Neuronal stem cell (in vitro differentiated cells): ENCODE measurements at places on chromosomes 7 and 10.

GRCh38 chr7:44057181-44057848 is 8.1 kb downstream of the PGAM2 start:
- no peak for DNase-seq

- DNase-seq = no peak
Measured at GRCh38 chr7:2785071-2785500, 59.0 kb downstream of the GNA12 start.

DNA sequence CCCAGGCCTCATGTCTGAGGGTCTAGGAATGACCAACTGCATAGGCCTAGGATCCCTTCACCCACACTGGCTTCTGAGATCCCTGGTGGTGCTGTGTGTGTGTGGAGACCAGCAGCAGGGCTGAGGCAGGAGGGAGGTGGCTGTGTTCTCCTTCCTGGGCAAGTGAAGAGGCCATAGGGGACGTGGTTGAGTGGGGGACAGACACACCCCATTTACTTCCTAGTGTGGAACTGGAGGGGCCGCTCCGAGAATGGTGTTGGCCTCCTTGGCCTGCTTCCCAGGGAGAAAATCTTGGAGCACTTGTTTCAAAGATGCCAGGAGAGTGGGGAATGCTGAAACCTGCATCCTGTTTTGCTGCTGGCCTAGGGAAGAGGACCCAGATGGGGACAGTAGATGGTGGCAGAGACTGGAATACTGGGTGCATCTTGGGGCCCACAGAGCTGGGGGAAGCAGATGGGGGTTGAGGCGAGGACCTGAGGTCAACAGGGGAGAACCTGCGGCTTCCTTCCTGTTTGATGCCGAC is 19.1 kb downstream of the UBTD1 start:
- no peak for DNase-seq

DNA sequence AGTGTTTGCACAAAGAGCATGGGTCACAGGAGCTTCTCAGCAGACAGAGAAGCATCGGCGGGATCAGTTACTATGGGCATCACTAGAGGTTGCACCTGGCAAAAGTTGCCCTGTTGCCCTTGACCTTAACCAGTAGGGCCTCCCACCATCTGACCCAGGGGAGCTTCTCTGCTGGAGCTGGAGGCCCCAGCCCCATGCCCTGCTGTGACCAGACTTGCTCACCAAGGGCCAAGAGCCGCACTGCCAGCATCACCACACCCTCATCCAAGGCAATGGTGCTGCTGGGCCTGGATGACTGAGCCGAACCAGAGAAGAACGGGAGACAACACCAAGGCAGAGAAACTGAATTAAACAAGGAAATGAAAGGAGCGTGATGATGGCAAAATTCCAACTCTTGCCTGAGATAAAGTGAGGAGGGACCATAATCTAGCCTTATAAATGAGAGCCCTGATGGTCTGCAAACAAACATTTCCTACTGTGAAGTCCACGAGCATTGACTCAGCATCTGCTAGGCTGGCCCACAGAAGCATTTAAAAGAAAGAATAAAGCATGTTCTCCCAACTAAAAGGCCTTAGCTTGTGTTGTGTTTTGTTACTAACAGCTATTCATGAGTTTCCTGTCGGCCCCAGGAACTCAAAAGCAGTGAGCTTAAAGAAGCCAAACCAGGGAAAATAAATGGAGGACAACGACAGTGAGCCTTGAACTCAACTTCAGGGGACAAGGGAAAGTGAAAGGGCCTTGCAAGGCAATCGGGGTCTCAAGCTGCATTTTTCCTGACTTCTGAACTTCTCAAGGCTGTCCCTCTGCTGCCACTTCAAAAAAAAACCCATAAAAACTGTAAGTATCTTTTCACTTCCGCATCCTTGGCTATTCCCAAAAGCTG is 60.4 kb downstream of the AFAP1L2 start:
- no peak for DNase-seq

DNA sequence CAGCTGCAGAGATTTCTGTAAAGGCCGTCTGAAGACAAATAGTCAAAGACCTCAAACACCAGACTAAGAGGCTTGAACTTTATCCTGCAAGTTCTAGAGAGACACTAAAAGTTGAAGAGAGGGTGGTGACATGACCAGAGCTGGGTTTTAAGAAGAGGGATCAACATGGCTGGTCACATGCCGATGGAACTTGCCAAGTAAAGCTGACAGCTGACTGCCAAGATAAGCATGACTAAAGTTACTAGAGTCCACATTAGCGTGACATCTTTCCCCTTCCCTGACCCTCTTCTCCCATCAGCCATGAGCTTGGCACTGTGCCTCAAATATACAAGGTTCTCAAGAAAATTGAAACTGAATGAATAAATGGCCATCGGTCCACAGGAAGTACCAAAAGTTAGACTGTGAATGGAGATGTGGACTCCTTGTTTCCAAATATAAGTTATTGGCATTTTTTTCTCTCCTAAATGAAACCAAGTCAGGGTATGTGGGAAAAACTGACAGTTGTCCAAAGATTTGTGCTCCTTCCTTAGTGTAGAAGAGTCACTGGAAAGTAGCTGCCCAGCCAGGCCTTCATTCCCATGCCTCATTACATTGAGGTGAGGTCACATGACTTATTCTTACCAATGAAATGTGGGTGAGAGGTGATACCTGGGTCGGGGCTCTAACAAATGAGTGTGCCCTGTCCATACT is 24.5 kb downstream of the XPNPEP1 start:
- no peak for DNase-seq

DNA sequence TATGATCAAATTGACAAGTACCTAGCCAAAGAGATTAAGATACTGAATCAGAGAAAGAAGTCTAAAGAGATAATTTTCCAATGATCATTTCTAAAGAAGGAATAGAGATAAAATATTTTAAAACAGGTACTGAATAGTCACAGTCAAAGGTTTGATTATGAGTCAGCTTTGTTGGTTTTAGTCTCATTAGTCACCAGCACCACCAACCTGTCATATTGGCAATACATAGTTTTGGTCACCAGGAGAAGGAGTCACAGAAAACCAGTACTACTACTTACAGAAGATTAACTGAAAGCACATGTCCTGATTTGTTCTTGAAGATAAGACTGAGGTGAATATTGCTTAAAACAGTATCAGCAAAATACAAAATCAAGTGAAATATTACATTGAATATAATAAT is 34.6 kb downstream of the ZEB1 start:
- DNase-seq = no peak

DNA sequence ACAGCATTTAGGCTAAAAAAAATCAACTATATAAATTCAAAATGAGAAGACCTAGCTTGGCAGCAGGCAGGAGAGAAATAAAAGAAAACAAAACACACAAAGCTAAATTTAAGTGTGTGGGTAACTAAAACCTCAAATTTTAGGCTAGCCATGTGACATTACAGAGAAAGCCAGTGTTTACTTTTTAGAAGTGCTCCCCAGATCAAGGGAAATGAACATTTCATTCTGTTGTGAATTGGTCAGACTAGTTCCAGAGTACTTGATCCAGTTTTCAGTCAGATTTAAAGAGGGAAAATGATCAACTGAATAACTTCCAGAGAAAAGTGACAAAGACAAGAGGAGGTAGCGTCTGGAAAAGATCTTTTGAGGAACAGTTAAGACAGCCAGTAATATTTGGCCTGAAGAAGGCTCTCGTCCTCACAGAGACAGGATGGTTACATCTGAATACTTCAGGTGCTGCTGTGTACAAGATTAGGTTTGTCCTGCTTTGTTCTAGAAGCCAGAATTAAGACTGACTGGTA is 563.4 kb downstream of the KCNMA1 start:
- no peak for DNase-seq

GRCh38 chr7:99601656-99602310 is 3.7 kb downstream of the TMEM225B start:
- no peak for DNase-seq

DNA sequence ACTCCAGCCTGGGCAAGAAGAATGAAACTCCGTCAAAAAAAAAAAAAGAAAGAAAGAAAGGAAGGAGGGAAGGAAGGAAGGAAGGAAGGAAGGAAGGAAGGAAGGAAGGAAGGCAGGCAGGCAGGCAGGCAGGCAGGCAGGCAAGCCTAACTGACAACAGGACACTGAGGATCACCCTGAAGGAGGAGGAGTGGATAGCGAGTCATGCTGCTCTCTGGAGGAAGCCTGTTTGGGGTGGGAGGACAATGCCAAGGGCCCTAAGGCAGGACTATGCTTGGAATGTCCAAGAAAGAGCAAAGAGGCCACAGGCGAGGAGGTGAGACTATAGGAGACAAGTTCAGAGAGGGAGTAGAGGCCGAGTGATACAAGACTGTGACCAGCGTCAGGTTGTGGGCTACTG is 107.0 kb upstream of the PARD3 start:
- DNase-seq = no peak

- DNase-seq = no peak
Measured at GRCh38 chr10:35216303-35216905, 89.8 kb downstream of the CREM start.

GRCh38 chr7:6248581-6248980 is 23.8 kb downstream of the CYTH3 start:
- DNase-seq = no peak

DNA sequence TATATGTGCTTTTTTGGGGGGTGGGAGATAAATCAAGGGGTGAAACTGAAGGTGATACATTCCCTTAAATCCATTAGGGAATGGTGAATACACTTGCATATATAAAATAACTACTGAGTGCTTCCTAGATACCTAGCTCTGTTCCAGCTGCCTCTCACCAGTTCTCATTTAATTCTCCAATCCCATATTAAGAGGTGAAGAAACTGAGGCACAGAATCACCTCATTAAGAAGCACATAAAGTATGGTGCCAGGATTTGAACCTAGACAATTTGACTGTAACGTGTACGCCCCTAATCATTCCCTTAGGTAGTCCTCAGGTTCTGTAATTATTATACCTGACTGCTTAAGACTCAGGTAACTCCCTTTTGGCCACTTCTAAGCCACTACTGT is 1.5 kb upstream of the SFR1 start:
- no peak for DNase-seq

- DNase-seq = no peak
Measured at GRCh38 chr7:140454657-140455015, 24.7 kb downstream of the MKRN1 start.

DNA sequence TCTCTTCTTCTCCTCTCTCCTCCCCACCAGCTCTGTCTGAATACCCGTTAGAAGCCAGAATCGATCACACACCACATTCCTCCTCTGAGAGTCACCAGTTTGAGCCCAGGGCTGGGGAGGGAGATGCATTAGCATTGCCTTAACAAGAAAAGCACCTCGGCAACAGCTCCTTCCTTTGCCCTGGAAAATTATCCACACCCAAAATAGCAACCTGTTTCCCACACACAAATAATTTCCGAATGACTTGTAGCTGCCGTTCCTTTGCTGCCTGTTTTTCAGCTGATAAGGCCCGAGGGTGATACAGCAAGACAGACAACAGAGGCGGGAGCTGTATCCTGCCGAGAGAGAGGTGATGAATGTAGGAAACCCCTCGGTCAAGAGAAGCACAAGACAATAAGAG is 91.3 kb downstream of the CPXM2 start:
- no peak for DNase-seq

DNA sequence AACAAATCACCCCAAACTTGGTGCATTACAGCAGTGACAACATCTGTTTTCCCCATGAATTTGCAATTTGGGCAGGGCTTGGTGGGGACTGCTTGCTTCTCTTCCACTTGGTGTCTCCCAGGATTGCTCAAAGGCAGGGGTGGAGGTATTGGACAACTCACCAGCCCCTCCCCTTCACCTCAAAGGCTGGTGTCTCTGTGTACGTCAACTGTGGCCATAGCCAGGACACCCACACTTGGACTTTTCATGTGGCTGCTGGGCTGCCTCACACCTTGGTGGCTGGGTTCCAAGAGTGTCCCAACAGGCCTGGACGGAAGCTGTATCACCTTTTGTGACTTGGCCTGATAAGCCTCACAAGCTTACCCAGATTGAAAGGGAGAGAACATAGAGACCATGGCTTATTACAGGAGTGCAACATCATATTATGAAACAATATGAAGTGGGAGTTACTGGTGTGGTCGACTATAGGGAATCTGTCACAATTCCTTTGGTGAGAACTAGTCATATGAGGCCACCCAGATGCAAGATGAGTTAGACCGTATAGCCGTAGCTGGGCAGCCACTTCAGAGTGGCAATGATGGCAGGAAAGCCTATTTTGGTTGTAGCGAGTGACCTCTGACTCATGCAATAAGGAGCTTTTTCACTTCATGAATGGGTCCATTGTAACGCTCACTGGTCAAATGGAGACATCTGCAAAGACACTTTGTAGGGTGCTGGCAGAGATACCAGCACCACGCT is 187.6 kb upstream of the ITGB1 start:
- no peak for DNase-seq

GRCh38 chr10:10617686-10618085 is 400.0 kb upstream of the CELF2 start:
- DNase-seq = no peak

DNA sequence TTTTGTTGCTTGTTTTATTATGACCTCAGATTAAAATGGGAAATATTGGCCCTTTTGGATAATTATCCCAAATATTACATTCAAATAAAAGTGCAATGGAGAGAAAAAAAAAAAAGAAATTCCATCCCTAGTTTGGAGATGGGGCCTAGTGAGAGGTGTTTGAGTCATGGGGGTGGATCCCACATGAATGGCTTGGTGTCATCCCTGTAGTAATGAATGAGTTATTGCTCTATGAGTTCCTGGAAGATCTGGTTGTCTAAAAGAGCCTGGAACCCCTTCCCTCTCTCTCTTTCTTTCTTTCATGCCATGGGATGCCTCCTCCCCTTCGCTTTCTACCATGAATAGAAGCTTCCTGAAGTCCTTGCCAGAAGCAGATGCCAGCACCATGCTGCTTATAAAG is 44.3 kb downstream of the MSRB2 start:
- no peak for DNase-seq

- DNase-seq = peak; percentile 77
Measured at GRCh38 chr7:140653319-140654108, 12.9 kb upstream of the DENND2A start.

DNA sequence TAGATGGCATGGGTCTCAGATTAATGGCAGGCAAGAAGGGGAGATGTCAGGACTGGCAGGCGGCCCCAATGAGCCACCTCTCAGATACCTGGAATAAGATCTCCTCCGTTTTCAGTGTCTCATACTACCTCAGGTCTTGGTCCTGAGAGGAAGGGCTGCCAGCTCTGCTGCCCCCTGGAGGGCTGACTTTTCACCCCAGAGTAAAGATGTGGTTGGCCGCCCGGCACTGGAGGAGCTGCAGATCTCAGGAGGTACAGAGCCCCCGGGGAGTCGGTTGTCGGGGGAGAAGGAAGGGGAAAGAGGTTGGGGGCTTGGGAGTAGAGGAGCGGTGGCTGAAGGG is 642 bp upstream of the COL13A1 start:
- peak; percentile 33 for DNase-seq

- DNase-seq = no peak
Measured at GRCh38 chr10:81116201-81116600, 578.5 kb downstream of the SH2D4B start.

GRCh38 chr7:51242007-51242691 is 74.5 kb downstream of the COBL start:
- DNase-seq = no peak
